Right forelimb (tissue), 1 donor: ENCODE measurements at places on chromosomes 16 and 17.
A peak's percentile ranks its signal among the peaks of the same experiment; 100 is the strongest.

- no peak for DNase-seq
Observed at GRCh38 chr16:73171901-73172240, 123.9 kb upstream of the ZFHX3 start.

DNA sequence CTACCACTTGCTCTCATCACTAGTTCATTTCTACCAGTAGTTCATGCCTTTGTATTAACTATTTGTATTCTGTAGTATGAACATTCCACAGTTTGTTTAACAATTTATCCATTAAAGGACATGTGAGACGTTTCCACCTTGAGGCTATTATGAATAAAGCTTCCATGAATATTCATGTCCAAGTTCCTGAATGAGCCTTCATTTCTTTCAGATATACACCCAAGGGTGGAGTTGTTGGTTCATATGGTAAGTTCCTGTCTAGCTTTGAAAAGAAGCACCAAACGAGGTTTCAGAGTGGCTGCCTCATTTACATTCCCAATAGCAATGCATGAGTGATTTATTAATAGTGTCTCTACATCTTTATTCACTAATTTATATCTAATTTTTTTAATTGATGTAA lies 407.8 kb upstream of the C16orf82 start:
- no peak for DNase-seq

DNA sequence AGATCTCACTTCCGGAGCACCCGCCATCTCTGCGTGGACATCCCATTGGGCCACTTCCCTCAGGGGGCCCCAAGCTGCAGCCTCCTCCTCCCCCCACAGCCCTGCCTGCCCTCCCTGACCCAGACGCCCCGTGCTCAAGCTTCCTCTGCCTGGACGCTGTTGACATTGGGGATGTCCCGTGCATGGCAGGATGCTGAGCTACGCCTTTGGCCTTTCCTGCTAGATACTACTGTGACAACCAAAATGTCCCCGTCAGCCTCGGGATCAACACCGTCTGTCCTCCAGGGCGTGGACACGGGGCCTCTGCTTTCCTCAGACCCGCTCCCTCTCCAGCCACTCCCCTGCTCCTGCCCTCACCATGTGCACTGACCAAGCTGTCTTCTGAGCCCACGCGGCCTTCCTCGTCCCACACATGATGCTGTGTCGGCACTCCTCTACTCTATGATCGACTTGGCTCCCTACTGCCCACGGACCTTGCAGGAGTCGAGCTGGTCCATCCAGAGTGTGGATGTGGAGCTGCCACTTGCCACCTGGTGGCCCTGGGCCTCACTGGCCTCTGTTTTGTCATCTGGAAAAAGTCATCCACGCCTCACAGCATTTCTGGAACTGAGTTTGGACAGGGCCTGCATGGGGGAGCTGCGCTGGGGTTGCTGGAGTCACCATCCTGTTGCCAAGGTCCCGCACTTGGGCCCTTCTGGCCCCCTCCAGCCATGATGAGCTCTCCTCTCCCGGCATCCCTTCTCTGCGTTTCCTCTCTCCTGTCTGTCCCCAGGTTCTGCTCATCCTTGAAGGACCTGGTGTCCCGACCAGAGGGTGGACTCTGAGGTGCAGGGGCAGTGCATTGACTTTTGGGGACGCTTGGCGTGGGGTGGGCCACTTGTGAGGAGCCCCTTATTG lies 221.7 kb upstream of the CIBAR2 start:
- no peak for DNase-seq

GRCh38 chr17:50062293-50063243 lies 6.7 kb downstream of the ITGA3 start:
- no peak for DNase-seq

DNA sequence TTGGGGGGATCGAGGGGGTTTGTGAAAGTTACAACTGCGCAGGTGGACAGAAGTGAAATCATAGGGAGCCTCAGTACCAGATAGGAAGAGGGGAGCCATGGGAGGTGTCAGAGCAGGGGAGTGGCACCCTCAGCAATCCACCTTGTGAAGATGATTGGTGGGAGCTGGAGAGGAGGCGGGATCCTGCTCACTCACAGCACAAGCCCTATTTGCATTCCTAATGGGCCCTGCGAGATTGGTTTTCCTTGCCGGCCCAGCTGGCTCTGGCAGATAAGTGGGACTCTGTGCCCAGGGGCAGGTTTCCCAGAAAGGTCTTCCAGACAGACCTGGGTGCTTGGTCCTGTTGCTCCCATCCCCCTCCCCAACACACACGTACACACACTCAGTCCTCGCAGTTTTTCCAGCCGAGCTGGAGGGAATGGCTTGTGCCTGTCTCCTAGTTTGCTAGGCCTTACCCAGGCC lies 9.4 kb downstream of the WNT3 start:
- no peak for DNase-seq

DNA sequence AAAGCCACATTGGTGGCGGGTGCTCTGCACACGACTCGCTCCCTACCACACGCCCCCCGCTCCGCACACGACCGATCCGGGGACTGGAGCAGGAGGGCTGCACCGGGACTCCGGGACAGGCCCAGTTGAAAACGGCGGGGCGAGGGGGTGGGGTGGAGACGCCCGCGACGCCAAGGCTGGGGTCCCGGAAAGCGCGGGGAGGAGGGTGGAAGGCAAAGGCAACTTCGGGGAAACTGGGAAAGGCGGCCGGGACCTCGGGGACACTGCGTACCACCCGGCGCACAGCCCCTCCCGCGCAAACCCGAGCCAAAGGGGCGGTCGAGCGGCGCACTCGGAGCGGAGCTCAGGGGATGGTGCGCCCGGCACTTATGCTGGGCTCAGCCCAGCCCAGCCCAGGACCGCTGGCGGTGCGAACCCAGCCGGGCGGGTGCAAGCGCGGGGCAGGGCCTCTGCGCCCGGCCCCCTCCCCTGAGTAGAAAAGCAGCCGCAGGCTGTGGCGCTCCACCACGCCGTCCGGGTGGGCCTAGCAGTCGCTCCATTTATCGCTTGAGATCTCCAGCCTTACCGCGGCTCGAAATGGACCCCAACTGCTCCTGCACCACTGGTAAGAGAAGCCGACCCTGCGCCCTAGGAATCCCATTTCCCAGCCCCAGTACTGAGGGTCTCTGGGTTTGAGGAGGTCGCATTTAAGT lies at the start of gene MT1M:
MT1M (plus strand) TSS at position 504 of the 692 bp plus-strand sequence; CDS start at position 577, 73 bp downstream.
- peak; percentile 66 for DNase-seq

- no peak for DNase-seq
Observed at GRCh38 chr16:61968242-61969076, 67.8 kb downstream of the CDH8 start.

- DNase-seq: no peak
Observed at GRCh38 chr16:25026621-25027020, 11.5 kb upstream of the ARHGAP17 start.

GRCh38 chr17:5971969-5972368 lies 98.2 kb upstream of the WSCD1 start:
- no peak for DNase-seq
